ENCODE measurements at places on chromosomes 4 and X. TPM values are rescaled to one million over a fixed set of nuclear protein-coding genes. Genes with fewer than 3 reads are reported as not detected.

DNA sequence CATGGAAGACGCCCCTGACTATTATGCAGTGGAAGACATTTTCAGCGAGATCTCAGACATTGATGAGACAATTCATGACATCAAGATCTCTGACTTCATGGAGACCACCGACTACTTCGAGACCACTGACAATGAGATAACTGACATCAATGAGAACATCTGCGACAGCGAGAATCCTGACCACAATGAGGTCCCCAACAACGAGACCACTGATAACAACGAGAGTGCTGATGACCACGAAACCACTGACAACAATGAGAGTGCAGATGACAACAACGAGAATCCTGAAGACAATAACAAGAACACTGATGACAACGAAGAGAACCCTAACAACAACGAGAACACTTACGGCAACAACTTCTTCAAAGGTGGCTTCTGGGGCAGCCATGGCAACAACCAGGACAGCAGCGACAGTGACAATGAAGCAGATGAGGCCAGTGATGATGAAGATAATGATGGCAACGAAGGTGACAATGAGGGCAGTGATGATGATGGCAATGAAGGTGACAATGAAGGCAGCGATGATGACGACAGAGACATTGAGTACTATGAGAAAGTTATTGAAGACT, 3.6 kb downstream of the TSPYL2 start:
- DNase-seq: no peak

DNA sequence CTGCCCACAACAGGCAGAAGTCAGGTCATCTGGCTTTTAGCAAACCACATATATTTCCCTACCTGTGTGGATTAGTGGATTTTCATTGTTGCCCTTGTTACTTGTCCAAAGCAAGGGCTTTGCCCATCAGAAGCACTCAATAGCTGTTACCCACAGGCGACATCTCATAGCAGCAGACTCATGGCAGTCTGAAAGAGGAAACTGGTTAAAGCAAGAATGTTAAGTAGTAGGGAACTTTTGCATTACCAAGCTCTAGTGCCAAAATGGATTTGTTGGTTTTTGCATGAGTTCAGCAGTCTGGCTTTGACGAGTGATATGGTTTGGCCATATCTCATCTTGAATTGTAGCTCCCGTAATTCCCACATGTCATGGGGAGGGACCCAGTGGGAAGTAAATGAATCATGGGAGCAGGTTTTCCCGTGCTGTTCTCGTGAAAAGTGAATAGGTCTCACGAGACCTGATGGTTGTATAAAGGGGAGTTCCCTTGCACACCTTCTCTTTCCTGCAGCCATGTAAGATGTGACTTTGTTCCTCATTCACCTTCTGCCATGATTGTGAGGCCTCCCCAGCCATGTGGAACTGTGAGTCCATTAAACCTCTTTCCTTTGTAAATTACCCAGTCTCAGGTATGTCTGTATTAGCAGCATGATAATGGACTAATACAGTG, 107.9 kb downstream of the GPR143 start:
- DNase-seq: no peak

PITX2 gene
- not detected for total RNA-seq

DNA sequence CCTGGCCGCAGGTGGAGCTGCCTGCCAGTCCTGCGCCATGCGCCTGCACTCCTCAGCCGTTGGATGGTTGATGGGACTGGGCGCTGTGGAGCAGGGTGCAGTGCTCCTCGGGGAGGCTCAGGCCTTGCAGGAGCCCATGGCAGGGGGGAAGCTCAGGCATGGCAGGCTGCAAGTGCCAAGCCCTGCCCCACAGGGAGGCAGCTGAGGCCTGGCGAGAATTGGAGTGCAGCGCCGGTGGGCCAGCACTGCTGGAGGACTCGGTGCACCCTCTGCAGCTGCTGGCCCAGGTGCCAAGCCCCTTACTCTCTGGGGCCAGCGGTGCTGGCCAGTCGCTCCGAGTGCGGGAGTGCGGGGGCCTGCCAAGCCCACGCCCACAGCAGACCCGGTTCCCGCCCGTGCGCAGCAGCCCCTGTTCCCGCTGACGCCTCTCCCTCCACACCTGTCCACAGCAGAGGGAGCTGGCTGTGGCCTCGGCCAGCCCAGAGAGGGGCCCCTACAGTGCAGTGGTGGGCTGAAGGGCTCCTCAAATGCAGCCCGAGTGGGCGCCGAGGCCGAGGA, 275.9 kb upstream of the FRG1 start:
- no peak for DNase-seq

- no peak for DNase-seq
Measured at GRCh38 chr4:55758570-55758969, 61.0 kb upstream of the EXOC1L start.

DNA sequence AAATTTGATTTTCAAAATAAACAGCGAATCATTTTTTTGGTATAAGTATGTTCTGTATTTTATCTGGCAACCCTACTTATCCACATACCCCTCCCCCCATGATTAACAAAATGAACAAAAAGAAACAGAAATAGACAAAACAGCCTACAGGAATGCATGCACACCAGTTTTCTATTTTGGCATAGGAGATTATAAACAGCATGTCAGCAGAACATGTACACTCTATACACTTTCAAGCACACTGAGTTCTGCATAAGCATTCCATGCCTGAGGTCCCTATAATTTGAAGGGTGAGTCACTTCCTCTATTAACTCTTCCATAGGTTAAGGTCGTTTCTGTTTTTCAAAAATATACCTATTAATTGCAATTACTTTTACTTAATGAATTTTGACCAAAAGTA, 28.0 kb upstream of the ZNF280C start:
- DNase-seq: no peak

RAB39B gene
- total RNA-seq: not detected

RXFP1 gene
- not detected for total RNA-seq

GRCh38 chrX:115564243-115564642, 3.3 kb downstream of the PLS3 start:
- no peak for DNase-seq

GRCh38 chr4:146472404-146472803, 49.3 kb downstream of the SLC10A7 start:
- no peak for DNase-seq

- peak; percentile 93 for DNase-seq
Measured at GRCh38 chr4:2800691-2801596, 8.1 kb downstream of the SH3BP2 start.

GRCh38 chrX:1152090-1152489, 60.4 kb downstream of the CRLF2 start:
- no peak for DNase-seq

PLP1 gene
- 36.9 TPM for total RNA-seq

IRS4 gene
- 0.72 TPM for total RNA-seq

GRCh38 chrX:112645774-112646173, 34.0 kb downstream of the LHFPL1 start:
- no peak for DNase-seq

GRCh38 chr4:102665527-102665926, 95.2 kb downstream of the MANBA start:
- no peak for DNase-seq

APLN gene
- 0.45 TPM for total RNA-seq

Measured in stomach (tissue), 19 donors.